ENCODE measurements at places on chromosomes 7 and 10. TPM values are rescaled to one million over a fixed set of nuclear protein-coding genes. Genes with fewer than 3 reads are reported as not detected.

VGF gene
- total RNA-seq, result 1.6 TPM

GRCh38 chr10:80333983-80334382, 22.6 kb downstream of the DYDC1 start:
- no peak for DNase-seq
- H3K36me3 ChIP-seq, result no peaks in the 10 kb centered on the region
- H3K27ac ChIP-seq, result no peak overlapping the region
- H3K4me1 ChIP-seq, result no peaks in the 10 kb centered on the region

- H3K36me3 ChIP-seq, result no peaks in the 10 kb centered on the region
- H3K27ac ChIP-seq, result no peak overlapping the region
- no peak for DNase-seq
- H3K27me3 ChIP-seq, result no peaks in the 10 kb centered on the region
- H3K4me1 ChIP-seq, result peaks cover 13% of the 10 kb centered on the region
Measured at GRCh38 chr10:86830043-86830591, 73.7 kb downstream of the BMPR1A start.

- H3K36me3 ChIP-seq, result no peaks in the 10 kb centered on the region
- no peak for DNase-seq
- H3K4me3 ChIP-seq, result no peak overlapping the region
- H3K4me1 ChIP-seq, result no peaks in the 10 kb centered on the region
- H3K27me3 ChIP-seq, result no peaks in the 10 kb centered on the region
Measured at GRCh38 chr7:152115021-152115718, 89.7 kb downstream of the GALNT11 start.

DNA sequence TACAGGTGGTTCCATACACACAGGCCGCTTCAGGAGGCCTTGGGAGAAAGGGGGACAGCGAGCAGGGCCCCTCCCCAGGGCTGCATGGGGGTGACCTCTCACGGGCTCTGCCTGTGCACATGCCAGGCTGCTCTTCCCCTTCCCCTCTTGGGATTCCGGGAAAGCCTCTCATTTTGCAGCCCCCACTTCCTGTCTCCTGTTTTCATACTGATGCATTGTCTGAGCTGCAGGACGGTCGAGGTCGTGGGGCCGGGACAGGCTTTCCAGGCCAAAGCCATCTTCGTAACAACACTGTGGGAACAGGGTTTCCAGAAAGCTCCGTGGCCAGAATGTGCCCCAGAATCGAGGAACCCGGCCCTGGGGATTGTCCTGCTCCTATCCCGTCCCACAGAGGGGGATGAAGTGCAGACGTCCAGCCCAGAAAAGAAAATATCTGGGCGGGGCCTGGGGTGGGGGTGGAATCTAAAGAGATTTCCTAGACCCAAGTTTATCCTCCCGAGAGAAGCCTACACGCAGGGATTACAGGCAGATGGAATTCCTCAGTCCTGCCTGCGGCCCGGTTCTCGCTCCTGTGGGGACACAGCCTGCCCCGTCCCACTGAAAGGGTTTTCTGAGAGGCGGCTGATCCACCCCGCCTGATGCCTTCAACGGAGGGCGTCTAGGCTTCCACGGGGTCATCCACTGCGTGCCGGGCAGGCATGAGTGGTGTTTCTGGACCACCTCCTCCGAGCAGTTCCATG, 29.5 kb upstream of the DNAAF5 start:
- H3K27me3 ChIP-seq, result no peaks in the 10 kb centered on the region
- no peak for DNase-seq
- no peak overlapping the region for H3K4me3 ChIP-seq
- H3K27ac ChIP-seq, result no peak overlapping the region
- no peaks in the 10 kb centered on the region for H3K36me3 ChIP-seq

DNA sequence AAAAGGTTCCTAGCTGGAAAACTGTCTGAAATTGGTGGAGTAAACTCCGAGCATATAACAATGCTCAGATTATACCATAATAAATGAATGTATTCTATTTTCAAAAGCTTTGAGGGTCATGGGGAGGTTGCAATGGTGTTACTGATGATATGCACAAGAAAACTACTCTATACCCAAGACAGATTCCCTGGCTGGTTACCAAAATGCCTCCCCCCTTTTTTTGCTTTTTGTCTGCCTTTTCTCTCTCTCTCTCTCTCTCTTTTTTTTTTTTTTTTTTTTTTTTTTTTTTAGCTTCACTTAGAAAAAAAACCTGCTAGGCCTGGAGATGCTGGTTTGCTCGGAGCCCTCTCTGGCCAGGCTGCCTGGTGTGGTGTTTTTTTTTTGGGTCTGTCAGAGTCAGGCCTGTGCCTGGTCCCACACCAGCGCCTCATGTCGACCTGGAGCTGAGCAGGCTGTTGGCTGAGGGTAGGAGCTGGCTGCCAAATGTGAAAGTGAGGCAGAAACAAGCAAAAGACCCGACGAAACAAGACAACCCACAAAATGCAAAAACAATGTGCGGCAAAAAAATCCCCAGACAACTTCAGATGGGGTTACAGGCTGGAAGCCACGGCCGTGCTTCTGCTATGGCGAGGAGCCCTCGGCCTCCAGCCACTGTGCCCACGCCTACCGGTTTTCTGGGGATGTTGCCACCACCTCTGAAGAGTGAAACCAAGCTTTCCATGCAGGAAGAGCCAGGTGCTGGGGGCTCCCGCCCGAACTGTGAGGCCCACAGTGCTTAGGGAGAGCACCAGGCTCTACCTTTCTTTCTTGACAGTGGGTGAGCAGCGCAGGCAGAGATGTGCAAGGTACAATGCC, 59.9 kb upstream of the EFCAB10 start:
- H3K4me3 ChIP-seq, result no peak overlapping the region
- peaks cover 50% of the 10 kb centered on the region for H3K4me1 ChIP-seq
- no peak for DNase-seq
- H3K36me3 ChIP-seq, result no peaks in the 10 kb centered on the region
- H3K27me3 ChIP-seq, result peaks cover 4% of the 10 kb centered on the region

- H3K36me3 ChIP-seq, result no peaks in the 10 kb centered on the region
- H3K4me3 ChIP-seq, result no peak overlapping the region
- no peaks in the 10 kb centered on the region for H3K27me3 ChIP-seq
- no peak overlapping the region for H3K27ac ChIP-seq
Measured at GRCh38 chr10:46226900-46227558, 59.8 kb upstream of the ANTXRL start.

STK32C gene
- total RNA-seq, result 13.5 TPM

- no peaks in the 10 kb centered on the region for H3K36me3 ChIP-seq
- no peak overlapping the region for H3K27ac ChIP-seq
- H3K4me1 ChIP-seq, result peaks cover 9% of the 10 kb centered on the region
- H3K4me3 ChIP-seq, result no peak overlapping the region
- no peaks in the 10 kb centered on the region for H3K27me3 ChIP-seq
Measured at GRCh38 chr10:50862719-50863118, 22.7 kb downstream of the A1CF start.

ASB10 gene
- total RNA-seq, result not detected

GRCh38 chr7:128131731-128132130, 100.5 kb upstream of the LRRC4 start:
- H3K4me1 ChIP-seq, result peaks cover 3% of the 10 kb centered on the region
- no peak for DNase-seq
- H3K36me3 ChIP-seq, result no peaks in the 10 kb centered on the region
- H3K27me3 ChIP-seq, result peaks cover 86% of the 10 kb centered on the region
- H3K4me3 ChIP-seq, result no peak overlapping the region

DNA sequence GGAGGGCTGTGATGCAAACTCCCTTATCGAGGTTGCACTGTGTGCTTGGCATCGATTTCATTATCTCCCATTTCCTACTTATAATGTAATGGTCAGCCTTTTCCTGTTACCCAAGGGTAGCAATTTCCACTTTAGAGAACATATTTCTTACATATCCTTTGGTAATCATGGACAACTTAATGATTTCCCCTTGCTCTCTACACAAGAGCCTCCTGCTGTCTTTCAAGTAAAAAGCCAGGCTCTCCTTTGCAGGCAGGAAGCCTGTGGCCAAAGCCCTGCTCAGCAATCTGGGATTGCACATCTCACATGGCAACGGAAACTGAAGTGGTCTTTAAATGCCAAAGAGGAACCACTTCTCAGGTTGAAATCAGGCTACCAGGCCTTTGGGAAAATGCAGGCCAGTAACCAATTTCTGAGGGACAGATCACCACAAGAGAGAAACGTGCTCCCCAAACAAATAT, 86.7 kb upstream of the IKZF1 start:
- H3K4me1 ChIP-seq, result no peaks in the 10 kb centered on the region
- no peak overlapping the region for H3K27ac ChIP-seq
- no peak overlapping the region for H3K4me3 ChIP-seq

LAMB1 gene
- 87.7 TPM for total RNA-seq

- H3K4me3 ChIP-seq, result no peak overlapping the region
- H3K4me1 ChIP-seq, result no peaks in the 10 kb centered on the region
- H3K36me3 ChIP-seq, result peaks cover 1% of the 10 kb centered on the region
- DNase-seq, result no peak
- H3K27ac ChIP-seq, result no peak overlapping the region
- H3K27me3 ChIP-seq, result no peaks in the 10 kb centered on the region
Measured at GRCh38 chr7:101474178-101474577, 111.5 kb downstream of the COL26A1 start.

FGFBP3 gene
- total RNA-seq, result 27.6 TPM

ITGB8 gene
- total RNA-seq, result 5.3 TPM

HTR5A gene
- not detected for total RNA-seq

DNA sequence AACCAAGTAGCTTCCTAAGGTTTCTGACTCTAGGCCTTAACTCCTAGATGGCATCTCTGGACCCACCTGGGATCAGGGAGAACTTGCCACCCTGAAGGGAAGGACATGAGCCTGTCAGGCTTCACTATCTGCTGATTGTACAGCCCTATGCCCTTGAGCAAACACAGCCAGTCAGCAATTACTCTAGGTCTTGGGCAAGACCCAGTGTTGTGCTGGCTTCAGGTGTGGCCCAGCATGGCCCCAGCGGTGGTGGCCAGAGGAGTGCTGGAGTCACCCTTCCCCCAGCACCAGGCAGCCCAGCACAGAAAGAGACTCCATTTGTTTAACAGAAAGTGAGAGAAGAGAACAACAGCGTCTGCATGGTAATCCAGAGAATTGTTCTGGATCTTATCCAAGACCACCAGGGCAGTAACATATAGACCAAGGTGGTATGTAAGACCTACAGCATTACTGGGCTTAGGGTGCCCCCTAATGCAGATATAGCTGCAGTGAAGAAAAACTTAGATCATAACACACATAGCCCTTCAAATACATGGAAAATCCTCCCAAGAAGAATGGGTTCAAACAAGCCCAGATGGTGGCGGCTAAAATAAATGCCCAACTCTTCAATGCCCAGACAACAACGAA, 207.7 kb downstream of the MAGI2 start:
- no peaks in the 10 kb centered on the region for H3K36me3 ChIP-seq
- no peaks in the 10 kb centered on the region for H3K4me1 ChIP-seq
- no peak overlapping the region for H3K4me3 ChIP-seq
- DNase-seq, result peak; percentile 13
- H3K27me3 ChIP-seq, result no peaks in the 10 kb centered on the region

GRCh38 chr10:17708821-17709220, 43.2 kb upstream of the TMEM236 start:
- H3K36me3 ChIP-seq, result no peaks in the 10 kb centered on the region
- no peak overlapping the region for H3K27ac ChIP-seq
- peaks cover 10% of the 10 kb centered on the region for H3K4me1 ChIP-seq
- no peak for DNase-seq

IFIT1 gene
- 13.2 TPM for total RNA-seq

Measured in neural progenitor cell (in vitro differentiated cells).